Activated naive CD4-positive, alpha-beta T cell treated with Interleukin-2 at 50 U/mL for 16 hours (primary cell): ENCODE measurements at places on chromosomes 6 and 20.

- no peak for DNase-seq
These were observed 21.2 kb downstream of the STK38 start for GRCh38 chr6:36526066-36526465.

GRCh38 chr6:119628691-119629594 lies 279.4 kb upstream of the MAN1A1 start:
- DNase-seq = no peak

DNA sequence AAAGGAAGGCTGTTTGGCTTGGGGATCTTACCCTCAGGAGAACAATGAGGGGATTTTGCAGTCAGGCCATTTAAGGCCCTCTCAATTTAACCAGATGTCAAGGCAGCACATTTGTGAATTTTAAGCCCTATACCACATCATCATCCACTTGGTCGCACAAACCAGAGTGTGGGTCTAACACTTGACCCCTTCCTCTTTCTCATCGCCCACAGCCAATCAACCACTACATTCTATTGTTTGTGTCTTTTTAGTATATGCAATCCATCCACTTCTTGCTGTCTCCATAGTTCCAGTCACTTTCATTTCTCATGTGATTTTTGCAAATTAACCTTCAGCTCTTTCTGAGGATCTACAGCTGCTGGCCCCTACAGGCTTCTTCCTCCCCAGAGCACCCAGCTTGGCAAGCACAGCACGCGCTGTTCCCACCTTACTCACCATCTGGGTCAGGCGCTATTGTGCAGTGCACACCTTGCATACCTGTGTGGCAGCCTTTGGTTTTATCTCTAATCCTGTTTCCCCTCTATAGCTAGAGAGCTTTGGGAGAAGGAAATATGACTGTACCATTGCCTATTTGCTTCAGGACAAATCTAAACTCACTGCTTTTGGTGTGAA lies 32.3 kb upstream of the CD83 start:
- no peak for DNase-seq

GRCh38 chr6:28725890-28726348 lies 197.9 kb downstream of the TRIM27 start:
- DNase-seq = no peak

DNA sequence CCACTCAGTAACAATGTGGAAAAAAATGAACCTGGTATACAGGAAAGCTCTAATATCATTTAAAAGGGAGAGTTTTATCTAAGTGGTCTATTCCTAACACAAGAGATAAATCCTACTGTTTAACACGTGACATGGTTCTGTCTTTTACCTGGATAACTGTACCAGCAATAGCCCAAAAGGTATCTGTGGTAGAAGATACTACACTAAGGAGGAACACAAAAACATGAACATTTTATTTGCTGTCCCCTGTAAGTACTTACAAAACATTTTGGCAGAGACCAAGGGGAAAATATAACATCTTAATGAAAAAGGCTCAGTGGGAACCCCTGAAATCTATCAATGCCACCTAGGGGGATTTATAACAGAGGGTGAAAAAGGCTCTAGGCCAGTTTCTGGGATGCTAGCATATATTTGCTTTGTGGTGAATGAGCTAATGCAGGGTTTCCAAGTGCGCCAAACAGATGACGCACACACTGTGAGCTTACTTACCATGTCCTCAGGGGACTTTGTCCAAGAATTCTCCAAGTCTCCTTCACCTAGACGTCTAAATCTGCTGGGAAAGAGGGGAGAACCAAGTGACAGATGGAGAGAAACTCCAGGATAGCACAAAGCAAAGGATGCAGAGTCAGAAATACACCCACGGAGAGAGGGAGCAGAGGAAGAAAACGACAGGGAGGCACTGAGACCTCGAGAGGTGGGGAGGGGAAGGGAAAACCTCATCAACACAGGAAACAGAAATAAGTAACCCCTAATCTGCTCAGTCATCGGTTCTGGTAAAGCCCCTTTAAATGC lies 147.9 kb upstream of the PRND start:
- no peak for DNase-seq

DNA sequence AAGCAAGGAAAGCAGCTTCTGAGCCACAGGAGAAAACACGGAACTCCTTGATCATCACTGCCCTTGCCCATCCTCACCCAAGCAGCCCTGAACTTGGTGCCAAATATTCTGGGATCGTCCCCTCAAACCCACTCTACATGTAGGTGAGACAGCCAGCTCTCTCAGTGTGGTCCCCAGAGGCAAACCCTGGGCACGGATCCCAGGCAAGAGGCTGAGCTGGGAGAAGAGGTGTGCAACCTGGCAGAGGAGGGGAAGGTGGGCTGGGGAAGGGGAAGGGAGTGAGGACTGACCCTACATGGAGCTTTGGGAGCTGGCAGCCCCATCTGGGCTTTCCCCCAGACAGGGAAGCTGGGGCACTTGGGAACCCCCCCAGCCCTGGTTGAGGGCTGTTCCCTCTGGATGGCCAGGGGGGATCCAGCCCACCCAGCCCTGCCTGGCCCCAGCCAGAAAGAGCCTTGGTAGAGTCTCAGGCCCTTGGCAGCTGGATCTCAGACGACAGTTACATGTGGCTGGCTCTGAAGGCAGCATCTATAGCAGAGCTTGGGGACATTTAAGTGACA lies 186.2 kb upstream of the CST7 start:
- no peak for DNase-seq

- peak; percentile 54 for DNase-seq
These were observed 25.9 kb downstream of the ZBP1 start for GRCh38 chr20:57594092-57594951.

DNA sequence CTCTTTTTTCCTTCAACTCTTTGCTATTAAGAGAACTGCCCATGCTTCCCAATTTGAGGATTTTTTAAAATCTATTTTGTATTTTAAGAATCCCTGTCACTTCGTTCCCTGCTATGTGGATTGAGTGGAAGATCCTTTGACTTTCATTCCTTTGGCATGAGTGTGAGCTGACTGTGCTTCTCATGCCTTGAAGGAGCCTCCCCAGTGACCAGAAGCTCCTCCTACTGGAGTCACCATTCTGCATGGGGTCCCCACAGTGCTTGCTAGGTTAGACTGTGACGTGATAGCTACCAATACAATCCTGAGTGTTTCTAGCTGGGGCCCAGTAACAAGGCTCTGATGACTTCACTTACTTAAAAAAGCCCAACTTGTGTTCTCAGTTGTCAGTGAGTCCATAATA lies 104.4 kb upstream of the LAMP5 start:
- no peak for DNase-seq

GRCh38 chr6:132929141-132929540 lies 114.8 kb downstream of the RPS12 start:
- no peak for DNase-seq

DNA sequence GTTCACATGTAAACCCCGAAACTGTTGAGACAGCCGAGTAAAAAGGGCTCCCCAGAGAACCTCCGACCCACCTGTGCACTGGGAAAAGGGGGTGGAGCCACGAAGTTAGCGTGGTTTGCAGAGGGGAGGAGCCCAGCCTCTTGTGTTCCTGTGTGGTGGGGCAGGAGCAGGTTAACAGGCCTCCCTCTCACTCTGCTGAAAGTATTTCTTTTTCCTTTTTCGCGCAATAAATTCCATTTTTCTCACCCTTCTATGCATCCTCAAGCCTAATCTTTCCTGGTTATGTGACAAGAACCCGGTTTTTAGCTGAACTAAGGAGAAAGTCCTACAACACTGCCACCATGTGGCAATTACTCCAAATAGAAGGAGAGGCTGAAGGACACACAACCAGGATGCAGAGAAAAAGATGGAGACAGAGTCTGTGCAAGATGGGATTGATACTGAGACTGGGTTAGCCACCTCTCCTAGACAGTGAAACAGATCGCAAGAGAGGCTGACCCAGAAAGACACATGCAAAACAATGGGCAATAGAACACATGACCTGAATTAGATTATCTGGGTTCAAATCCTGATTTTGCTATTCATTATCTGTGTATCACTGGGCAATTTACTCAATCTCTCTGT lies 168.7 kb upstream of the PRSS16 start:
- DNase-seq = peak; percentile 30
